T-helper 17 cell (primary cell): ENCODE measurements at places on chromosomes 2 and 18.

DNA sequence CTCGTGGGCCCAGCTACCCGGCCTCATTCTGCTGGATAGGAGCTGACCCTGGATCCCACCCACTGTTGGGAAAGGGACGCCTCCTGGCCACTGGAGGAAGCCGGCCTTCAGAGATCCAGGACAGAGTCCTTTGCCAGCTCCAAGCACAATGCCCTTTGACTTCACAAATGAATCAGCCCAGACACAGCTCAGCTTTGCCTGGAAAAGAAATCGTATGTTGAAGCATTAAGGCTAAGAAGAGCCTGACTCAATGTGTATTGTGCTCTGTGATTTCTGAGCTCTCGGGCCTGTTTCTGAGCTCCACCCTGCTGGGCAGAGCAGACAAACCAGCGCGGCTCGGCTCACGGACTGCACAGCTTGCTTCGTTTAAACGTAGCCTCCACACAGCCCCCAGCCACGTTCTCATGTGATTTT, 162.9 kb upstream of the APCDD1 start:
- DNase-seq = no peak

DNA sequence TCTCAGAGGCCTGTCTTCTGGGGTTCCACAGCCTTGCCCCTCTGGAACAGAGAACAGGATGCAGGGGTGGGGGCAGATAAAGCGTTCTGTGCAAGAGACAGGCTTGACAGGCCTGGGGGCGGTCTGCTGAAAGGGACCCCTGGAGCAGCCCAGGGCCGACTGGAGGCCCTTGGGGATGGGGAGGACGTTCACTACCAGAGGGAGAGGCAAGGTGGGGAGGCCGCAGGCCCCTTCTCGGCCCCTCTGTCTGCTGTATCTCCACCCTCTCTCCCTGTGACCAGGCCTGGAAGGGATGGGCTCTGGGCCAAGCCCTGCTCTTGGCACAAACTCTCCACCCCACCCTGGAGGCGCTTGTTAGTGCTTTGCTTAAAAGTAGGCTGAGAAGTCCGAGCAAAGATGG, 27.3 kb upstream of the INHBB start:
- no peak for DNase-seq

DNA sequence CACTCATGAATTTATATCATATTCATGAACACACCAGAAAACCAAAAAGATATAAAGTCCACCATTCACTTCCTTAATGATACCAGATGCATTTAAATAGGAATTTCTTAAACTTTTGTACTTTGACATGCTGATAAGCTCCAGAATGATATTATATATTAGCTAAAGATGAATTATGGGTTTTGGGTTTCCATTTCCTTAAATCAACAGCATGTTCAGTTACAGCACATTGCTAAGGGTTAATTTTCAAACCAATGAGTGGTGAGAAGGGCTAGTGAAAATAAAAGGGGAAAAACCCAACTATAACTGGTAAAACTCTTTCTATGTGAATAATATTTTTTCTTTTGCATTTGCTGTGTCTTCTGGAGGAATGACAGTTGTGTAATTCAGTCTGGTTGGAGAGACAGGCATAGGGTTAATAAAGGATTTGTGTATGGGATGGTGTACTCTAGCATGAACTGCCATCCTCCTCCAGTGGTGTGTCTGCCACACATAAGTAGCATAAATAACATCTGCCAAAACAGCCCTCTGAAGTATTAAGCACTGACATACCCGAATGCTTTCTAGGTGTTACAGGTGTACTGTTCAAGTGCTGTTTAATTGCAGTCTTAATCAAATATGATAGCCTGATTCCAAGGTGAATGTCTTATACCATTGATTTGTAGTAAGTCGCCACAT, 19.3 kb upstream of the CPS1 start:
- no peak for DNase-seq

DNA sequence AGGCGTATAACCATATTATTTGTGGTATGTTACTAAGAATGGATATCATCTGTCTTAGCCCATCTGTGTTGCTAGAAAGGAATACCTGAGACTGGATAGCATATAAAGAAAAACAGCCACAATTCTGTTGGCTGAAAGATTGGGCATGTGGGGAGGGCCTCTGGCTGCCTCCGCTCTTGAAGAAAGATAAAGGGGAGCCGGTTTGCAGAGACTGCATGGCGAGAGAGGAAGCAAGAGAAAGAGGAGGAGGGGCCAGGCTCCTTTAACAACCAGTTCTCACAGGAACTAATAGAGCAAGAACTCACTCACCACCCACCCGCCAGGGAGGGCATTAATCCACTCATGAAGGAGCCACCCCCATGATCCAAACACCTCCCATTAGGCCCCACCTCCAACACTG, 29.2 kb upstream of the UXS1 start:
- DNase-seq = no peak

DNA sequence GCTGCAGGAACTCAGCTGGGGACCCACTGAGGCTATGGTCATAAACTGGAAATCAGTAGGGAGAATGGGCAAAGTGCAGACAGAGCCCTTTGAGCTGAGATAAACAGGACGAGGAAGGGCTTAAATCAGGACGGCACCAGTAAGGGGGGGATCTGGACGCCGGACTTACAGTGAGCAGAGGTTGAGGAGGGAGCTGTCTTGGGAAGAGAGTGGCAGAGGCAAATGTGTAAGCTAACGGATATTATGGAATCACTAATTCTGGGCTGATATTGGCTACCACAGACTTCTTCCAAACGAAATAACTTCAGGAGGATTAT, 539 bp downstream of the CYP27A1 start:
- no peak for DNase-seq

DNA sequence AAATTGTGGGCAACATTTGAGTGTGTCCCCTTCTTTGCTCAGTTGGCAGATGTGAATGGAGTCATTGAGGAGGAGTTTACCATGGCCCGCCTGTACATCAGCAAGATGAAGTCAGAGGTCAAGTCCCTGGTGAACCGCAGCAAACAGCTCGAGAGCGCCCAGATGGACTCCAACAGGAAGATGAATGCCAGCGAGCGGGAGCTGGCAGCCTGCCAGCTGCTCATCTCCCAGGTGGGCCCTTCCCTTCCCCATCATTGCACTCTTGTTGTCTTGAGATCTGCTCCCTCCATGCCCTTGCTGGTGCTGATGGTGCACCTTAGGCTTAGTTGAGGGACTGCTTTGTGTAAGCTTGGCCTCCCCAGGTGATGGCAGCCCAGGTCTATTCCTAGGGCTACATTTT, 47.5 kb upstream of the LYPD6B start:
- no peak for DNase-seq

GRCh38 chr2:137566387-137566786, 397.9 kb upstream of the HNMT start:
- no peak for DNase-seq

- no peak for DNase-seq
These were observed 55.5 kb upstream of the RNF152 start for GRCh38 chr18:61948281-61948741.

DNA sequence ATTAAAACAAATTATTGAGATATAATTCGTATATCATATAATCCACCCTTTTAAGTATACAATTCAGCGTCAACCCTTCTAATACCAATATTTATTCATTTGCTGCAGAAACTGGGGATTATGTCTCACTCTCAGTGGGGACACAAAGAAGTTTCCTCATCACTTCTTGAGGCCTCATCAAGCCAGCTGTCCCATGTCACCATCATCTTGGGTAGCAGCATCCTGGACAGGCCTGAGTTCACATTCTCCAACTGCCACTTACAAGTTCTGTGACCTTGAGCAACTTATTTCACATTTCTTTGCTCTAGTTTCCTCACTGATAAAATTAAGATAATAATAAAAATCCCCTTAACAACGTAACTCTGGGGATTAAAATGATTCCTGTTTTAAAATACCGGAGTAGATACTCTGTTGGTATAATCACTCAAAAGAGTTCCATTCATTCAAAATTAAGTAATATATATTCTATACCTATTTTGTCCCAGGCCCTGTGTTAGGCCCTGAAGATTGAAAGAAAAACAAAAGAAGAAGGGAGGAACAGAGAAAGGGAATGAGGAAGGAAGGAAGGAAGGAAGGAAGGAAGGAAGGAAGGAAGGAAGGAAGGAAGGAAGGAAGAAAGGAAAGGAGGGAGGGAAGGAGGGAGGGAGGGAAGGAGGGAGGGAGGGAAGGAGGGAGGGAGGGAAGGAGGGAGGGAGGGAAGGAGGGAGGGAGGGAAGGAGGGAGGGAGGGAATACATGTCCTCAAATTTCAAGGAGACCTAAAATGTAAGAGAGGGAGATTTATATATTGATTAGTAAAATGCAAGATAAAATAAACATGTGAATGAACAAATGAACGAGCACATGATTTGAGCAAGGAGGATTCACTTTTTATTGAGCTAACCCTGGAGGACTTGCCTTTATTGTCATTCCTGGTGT, 42.4 kb downstream of the NCKAP5 start:
- no peak for DNase-seq

- no peak for DNase-seq
These were observed 73.1 kb upstream of the BZW1 start for GRCh38 chr2:200738590-200738989.

DNA sequence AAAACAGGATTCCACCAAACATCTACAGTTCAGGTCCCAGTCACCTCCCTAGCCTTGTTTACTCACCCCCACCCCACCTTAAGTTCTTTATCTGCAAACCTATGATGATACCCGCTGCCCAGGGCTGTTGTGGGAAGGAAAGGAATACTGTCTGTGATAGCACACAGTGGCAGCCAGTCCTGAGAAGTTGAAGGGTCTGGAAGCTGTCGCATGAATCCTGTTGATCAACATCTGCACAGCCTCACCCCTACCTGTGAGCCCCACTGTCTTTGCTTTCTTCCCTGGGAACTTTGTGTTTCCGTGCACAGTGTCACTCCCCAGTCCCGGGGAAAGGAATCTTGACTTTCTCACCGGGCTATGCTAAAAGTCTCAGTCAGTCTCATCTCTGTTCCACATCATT, 160.7 kb upstream of the EPAS1 start:
- no peak for DNase-seq

- no peak for DNase-seq
These were observed 131.3 kb upstream of the GPC1 start for GRCh38 chr2:240303896-240304745.

GRCh38 chr2:112154246-112155117, 16.3 kb downstream of the FBLN7 start:
- no peak for DNase-seq

GRCh38 chr2:203033395-203033794, 18.7 kb downstream of the NBEAL1 start:
- DNase-seq = no peak

DNA sequence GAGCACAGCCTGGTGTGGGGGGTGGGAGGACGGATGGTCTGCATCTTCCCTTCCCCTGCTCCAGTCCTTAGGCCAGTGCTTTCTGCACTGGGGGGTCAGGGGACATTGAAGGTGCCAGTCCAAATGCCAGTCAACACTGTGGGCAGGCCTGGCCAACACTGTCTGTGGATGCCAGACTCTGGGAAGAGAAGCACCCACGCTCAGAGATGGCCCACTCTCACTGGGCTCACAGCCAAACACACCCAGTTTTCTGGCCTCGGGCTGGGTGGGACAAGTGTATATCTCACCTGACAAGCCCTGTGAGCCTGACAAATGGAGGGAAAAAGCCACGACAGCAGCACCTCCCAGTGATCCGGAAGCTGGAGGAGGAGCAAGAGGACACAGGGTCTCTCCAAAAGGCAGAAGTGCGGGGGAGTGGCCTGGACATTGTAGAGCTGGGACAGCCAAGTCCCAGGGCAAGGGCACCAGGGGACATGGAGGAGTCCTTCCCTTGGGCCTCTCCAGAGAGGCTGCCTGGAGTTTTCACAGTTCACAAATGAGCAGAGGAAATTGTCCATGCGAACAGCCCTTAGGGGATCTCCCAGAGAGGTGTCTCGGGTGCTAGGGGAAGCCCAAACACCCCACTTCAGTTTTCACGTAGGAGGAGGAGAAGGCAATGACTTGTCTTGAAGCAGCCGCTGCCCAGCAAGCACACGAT, 79.3 kb downstream of the SDC1 start:
- DNase-seq = no peak

DNA sequence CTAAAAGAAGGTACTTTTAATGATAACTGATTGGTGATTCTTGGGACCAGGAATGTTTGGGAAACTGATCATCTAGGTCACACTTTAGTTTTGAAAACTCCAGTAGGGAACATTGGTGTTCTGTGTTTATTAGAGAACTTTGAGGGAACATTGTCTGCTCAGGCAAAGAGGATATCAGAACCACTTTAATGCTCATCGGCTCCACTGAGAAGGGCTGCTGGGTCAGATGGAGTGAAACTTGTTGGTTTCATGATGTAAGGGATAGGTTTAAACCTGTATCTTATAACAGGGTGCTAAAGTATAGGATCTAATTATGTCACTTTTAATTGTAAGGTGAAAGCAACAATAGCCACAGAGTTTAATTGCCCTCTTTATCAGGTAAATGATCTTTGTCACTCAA, 14.2 kb upstream of the POLI start:
- no peak for DNase-seq

- DNase-seq = no peak
These were observed 74.4 kb downstream of the MEIS1 start for GRCh38 chr2:66509326-66509811.

DNA sequence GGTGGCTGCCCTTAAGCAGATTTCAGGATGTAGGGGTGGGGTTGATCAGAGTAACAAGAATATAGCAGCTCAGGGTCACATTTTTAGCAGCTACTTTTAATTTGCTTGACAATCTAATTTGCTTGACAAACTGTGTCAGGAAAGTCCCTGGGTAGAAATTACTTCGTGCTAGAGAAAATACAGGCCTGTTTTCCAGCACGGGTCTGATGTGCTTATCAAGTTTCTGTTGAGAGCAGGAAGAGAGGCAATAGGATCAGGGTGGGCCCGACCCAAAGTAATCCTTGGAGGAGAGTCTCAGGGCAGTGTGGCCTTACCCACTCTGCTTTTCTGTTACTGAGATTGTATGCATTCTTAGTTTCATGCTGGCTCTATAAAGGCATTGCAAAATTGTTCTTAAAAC, 221.5 kb downstream of the TSN start:
- DNase-seq = no peak

GRCh38 chr2:37654419-37654818, 17.0 kb downstream of the CDC42EP3 start:
- DNase-seq = no peak

- no peak for DNase-seq
These were observed 10.8 kb downstream of the RFX8 start for GRCh38 chr2:101463911-101464641.

DNA sequence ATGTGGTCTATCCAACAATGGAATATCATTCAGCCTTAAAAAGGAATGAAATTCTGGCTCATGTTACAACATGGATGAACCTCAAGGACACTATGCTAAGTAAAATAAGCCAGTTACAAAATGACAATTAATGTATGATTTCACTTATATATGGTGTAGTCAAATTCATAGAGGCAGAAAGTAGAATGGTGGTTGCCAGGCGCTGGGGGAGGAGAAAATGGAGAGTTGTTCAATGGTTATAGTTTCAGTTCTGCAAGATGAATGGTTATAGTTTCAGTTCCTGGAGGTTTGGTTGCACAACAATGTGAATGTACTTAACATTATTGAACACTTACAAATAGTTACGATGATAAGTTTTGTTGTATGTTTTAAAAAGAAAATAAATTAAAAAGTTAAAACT, 79.2 kb upstream of the IL1R2 start:
- no peak for DNase-seq

DNA sequence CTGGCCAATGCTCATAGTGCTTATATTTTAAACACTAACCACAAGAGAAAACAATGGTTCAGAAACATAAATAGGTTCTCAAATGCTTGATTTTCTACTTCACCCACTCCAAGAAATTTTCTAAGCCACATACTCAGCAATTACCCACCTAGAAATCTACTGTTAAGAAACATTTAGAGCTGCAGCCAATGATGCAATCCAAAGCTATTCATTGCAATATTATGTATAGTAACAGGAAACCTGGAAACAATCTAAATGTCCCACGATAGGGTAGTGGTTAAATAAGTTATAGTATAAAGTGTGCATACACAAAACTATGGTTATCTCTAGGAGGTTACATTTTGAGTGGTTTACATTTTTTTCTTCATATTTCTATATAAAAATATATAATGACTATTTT, 5.7 kb downstream of the FAM237A start:
- DNase-seq = no peak
